ENCODE measurements at places on chromosomes 4 and X.

DNA sequence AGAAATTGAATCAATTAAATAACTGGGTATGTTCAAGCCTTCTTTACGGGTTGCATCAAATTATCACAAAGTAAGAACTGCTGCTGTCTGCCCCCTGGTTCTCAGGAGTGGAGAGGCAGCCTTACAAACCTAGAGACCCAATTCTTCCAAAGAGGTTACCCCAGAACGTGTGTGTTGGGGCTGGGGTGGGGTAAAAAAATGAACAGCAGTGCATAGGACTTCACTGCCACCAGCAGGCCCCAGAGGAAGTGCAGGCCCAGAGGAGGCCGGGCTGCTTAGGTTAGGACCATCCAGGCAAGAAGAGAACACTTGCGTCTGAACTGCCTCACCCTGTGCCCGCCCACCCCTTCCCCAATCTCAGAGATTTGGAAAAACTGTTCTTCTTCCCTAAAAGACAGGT, 1.5 kb upstream of the NWD2 start:
- DNase-seq = no peak

- no peak for DNase-seq
Observed at GRCh38 chr4:55793479-55793878, 26.1 kb upstream of the EXOC1L start.

DNA sequence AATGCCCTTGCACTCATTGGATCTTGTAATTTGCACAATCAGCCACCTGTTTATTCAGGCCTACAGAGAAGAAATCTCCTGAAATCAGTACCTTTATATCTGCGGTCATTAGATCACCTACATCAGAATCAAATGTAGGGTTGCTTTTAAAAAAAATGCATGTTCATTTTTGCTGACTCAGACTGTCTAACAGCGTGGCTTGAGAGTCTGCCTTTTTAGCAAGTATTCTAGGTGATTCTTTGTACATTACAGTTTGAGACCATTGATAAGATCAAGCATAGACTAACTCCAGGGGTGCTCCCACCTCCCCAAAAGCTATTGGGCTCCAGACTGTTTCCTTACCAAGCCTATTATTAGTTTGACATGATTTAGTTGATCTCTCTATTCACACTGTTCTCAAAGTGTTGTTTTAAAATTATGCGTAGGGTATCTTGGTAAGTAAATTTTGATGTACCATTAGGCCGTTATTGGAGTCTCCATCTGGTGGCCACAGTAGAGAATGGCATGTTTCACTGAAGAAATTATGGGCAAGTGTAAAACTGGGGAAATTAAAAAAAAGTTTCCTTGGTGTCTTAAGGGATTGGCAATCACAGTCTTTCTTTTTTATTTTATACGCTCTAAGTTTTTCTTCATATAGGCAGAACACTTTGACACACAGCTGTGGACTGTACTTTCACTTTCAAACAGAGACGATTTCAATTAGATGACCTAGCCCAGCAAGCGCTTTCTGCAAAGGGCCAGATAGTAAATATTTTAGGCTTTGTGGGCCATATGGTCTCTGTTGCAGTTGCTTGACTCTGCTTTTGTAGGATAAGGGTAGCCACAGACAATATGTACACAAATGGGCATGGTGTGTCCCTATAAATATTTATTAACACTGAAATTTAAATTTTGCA, 33.7 kb upstream of the MSL3 start:
- no peak for DNase-seq

GRCh38 chr4:188428935-188429334, 289.7 kb downstream of the TRIML1 start:
- DNase-seq = no peak

GRCh38 chr4:1047976-1048772, 36.7 kb downstream of the FGFRL1 start:
- DNase-seq = no peak

DNA sequence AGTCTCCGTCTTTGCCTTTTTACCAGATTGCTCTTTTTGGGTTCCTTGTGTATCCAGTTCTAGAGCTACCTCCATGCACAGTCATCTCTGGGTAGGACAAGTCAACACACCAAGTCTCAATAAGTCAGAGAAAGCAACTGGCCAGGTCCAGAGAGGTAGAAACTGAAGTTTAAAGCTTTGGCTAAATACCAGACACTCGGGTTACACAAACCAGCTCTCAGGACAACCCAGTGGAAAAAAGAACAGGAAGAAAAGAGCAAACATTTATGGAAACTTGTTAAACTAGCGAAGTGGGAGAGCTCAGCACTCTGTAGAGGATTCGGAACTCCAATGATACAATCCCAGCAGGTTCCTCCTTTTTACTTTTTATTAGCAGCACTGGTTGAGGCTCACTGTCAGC, 291.0 kb upstream of the CPEB2 start:
- no peak for DNase-seq

DNA sequence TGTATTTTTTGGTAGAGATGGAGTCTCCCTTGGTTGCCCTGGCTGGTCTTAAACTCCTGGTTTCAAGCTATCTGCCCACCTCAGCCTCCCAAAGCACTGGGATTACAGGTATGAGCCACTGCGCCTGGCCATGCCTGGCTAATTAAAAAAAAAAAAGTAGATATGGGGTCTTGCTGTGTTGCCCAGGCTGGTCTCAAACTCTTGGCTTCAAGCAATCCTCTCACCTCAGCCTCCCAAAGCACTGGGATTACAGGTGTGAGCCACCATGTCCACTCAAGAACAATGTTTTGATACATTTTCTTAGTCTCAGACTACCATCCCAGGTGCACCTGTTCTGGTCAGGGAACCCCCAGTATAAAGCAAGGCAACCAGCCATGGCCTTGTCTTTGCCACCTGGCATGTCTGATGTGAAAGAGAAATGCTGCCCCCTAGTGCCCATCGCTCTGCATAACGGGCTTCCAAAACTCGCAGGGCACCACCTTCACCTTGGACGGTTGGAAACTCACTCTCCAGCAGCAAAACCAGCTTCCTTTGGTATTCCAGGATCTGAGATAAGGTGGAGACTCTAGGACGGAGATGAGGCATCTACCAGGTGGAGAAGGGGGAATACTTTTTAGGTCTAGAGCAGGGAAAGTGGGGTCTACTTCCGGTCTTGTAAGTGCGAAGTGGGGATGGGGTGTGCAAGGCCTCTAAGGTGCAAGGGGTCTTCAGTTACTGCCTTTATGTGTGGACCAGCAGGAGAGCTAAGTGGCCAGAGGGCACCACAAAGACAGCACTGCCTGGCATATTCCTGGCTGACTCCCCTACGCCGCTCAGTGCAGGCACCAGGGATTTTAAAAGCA, 47.7 kb upstream of the AFAP1 start:
- DNase-seq = peak; percentile 76

- DNase-seq = no peak
Observed at GRCh38 chr4:37439809-37440474, 195.4 kb downstream of the NWD2 start.

GRCh38 chrX:39631276-39632229, 466.2 kb downstream of the BCOR start:
- DNase-seq = no peak

- DNase-seq = no peak
Observed at GRCh38 chr4:150145946-150146340, 67.7 kb downstream of the DCLK2 start.

GRCh38 chr4:73538162-73538561, 56.6 kb downstream of the AFM start:
- DNase-seq = no peak

GRCh38 chrX:13666836-13667235, 13.9 kb downstream of the TCEANC start:
- no peak for DNase-seq

DNA sequence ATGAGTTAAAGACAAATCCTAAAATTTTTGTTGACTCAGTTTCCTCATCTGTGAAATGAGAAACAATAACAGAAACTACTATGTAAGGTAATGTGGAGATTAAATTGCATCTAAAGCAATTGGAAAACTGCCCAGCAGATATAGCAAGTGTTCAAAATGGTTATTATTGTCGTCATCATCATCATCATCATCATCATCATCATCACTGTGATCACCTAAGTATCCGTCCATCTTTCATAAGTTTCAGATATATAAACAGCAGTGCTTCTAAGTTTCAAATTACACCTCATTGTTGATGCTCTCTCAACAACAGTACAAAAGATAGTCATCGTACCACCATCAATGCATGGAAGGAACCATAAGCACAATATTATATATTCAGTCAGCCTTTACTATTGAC, 379.9 kb downstream of the PDGFC start:
- DNase-seq = no peak

GRCh38 chr4:38386654-38387188, 277.3 kb upstream of the KLF3 start:
- DNase-seq = no peak

DNA sequence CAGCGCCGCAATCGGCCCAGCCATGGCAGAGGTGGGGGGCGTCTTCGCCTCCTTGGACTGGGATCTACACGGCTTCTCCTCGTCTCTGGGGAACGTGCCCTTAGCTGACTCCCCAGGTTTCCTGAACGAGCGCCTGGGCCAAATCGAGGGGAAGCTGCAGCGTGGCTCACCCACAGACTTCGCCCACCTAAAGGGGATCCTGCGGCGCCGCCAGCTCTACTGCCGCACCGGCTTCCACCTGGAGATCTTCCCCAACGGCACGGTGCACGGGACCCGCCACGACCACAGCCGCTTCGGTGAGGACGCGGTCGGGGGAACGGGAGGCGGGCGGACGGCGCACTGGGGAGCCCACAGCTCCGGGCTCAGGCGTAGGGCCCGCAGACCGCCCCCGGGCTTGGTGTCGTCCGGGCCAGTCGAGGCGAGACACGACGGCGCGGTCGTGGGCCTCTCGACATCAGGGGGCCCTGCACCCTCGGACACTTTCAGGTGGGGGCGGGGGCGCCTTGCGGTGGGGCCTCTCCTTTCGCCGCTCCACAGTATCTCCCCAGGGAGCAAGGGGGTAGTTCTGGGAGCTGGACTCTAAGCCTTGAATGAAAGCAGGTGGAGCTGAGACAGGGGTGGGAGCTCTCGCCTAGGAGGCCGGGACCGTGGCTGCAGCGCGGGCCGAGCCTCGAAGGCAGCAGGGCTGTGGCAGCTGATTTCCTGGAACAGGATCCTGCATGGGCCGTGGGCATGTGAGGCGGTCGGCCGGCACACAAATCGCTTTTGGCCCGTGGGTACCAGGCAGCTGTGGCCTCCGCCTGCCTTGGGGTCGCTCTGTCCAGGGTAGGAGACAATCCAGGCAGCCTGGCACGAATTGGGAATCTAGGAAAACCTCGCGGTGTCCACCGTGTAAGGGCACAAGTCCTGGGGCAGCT, 722 bp downstream of the FGF16 start:
- no peak for DNase-seq

DNA sequence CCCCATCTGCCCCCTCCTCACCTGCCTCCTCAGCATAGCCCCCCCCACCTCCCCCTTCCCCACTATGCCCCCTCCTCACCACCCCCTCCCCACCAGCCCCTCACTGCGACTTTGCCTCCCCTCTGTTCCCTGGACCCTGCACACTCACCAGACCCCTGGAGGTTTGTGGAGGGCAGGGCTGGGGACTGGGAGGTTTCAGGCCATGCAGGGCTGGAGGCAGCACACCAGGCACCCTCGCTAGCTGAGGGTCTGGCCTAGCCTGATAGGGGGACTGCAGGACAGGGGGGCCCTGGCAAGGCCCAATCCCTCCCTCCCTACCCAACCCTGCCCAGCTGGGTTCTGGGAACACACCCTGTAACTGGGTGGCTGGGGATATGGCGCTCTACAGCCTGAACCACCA, 28.0 kb downstream of the TACC3 start:
- DNase-seq = no peak

GRCh38 chr4:77826275-77826674, 7.1 kb upstream of the CNOT6L start:
- DNase-seq = no peak

DNA sequence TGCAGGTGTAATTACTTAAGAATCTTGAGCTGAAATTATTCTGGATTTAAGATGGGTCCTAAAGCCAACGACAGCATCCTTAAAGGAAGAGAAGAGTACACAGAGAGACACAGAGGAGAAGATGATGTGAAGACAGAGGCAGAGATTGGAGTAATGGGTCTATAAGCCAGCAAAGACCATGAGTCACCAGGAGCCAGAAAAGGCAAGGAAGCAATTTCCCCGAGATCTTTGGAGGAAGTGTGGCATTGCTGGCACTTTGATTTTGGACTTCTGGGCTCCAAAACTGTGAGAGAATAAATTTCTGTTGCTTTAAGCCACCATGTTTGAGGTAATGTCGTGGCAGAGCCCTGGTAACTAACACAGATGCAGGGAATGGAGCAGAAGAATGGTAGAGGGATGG, 32.4 kb upstream of the LGI2 start:
- no peak for DNase-seq

DNA sequence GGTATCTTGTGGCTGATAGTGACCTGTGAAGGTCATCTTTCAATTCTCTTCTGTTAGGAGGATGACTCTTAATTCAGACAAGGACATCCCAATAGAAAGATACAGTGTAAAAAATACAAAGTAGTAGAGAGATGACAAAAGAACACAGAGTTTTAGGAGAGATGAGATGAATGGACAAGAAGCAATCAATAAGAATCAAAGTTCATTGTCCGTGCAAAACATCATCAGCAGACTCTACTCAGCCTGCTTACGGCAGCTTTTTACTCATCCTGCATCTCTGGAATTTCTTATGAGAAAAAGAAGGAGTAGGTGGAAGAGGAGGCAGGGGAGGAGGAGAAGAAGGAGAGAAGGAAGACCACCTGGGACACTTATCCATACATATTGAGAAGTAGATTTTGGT, 2131.7 kb downstream of the ARAP2 start:
- no peak for DNase-seq

DNA sequence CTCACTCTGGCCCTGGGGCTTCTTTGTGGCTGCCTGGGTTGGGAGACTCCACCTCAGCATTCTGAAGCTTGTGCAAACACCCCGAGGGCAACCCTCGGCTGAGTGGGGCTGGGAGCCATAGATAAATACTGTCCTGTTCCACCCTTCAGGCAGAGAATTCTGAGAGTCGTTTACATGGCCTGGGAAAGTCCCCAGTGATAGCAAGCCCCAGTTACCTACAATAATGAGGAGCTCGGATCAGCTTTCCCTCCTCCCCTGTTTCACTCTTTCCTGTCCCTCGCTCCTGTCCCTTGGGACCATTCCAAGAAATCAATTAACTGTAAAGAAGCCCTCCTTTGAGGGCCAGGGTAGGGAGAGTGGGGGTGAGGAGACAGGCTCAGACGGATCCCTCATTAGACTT, 31.6 kb upstream of the DDX3X start:
- DNase-seq = no peak

- no peak for DNase-seq
Observed at GRCh38 chrX:53324803-53325202, 43.4 kb upstream of the IQSEC2 start.
